ENCODE measurements at places on chromosomes 11 and 22.

DNA sequence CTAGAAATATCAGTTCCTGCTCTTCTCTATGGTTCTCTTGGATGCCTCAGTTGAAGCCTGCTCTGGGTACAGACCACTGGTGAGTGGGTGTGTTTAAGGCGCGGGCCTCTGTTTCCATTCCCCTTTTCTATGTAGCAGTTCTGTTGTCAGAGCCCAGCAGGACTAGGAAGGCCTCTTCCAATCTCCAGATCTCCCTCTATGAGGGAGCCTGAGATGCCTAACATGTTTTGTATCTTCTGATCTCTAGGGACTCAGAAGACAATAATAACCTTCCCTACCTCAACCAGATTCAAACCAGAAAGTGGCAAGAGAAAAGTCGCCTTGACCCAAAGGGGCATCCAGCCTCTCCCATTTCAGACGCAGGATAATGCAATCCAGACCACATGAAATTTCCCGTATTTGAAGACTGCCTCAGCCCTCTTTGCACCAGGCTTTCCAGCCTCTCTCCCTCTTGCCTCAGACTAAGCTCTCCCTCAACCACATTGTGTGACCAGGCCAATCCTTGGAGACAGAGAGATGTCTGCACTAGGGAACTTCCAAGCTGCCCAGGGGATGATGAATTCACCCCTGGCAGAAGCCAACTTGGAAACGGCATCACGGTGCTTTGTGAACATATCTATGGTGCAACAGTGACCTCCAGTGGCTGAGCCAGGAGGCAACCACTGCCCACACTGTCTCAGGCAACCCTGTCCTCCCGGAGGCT is 150.1 kb upstream of the UBASH3B start:
- DNase-seq, result no peak

DNA sequence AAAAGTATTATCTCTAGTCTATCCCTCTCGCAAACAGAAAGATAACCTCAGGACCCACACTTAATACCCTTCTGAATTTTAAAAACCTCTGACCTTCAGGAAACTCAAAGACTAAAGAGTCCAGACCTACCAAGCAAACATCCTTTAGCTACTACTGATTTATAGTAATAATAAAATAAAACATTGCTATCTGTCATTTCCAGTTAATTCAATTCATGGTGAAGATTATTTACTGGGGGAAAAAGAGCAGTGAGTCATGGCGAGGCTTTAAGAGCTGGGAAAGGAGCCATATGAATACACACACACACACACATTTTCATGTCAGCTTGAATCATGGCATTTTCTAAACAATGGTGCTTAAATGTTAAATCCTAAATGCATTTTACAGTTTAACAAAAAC is 87.1 kb downstream of the FAM76B start:
- DNase-seq, result no peak

- DNase-seq, result peak; percentile 26
These were observed 77.6 kb upstream of the IGLL5 start for GRCh38 chr22:22810018-22810427.

GRCh38 chr11:70078095-70078780 is at the start of gene ANO1:
TSS of gene ANO1 (plus strand) at chr11:70078317. CDS start at chr11:70078607, 290 bp downstream.
- no peak for DNase-seq

DNA sequence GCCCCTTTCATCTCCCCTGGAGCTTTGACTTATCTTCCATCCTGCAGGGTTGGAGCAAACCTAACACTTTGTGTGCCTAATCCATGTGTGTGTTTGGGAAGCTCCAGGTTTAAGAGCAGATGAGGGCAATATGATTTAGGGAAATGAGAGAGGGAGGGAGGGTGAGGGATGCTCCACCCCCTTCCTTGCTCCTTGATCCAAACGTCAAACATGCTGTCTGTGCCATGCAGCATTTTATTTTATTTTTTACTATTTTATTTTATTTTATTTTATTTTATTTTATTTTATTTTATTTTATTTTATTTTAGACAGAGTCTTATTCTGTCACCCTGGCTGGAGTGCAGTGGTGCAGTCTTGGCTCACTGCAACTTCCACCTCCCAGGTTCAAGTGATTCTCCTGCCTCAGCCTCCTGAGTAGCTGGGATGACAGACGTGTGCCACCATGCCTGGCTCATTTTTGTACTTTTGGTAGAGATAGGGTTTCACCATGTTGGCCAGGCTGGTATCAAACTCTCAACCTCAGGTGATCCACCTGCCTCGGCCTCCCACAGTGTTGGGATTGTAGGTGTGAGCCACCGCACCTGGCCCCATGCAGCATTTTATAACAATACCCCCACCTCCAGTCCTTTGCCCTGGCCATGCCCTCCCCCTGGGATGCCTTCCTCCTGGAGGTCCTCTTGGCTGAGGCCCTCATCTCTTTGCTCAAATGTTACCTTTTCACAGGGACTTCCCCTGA is 52.6 kb upstream of the CRYBB3 start:
- DNase-seq, result no peak

- DNase-seq, result no peak
These were observed 45.6 kb downstream of the OR4D9 start for GRCh38 chr11:59556917-59557348.

- no peak for DNase-seq
These were observed 30.0 kb upstream of the ME3 start for GRCh38 chr11:86702220-86702983.

GRCh38 chr11:97140885-97141494 is 751.2 kb downstream of the JRKL start:
- no peak for DNase-seq

DNA sequence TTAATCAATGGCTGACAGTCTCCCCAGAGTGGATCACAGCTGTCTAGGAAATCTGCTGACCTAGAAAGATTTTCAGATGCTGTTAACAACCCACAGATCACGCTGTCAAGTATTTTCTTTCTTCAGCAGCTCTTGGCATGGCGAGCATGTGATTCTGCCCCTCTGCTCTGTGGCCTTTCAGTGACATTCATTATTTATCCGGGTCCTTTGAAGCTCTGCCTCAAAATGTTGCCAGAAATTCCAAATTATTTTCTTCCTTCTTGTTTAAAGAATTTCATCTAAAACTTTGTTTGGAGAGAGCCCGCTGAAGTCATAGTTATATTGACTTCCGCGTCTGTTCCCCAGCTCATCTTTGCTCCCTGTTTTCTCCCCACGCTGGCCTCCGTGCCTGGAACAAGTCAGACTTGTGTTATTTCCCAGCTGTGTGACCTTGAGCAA is 134.1 kb downstream of the COMMD9 start:
- no peak for DNase-seq

DNA sequence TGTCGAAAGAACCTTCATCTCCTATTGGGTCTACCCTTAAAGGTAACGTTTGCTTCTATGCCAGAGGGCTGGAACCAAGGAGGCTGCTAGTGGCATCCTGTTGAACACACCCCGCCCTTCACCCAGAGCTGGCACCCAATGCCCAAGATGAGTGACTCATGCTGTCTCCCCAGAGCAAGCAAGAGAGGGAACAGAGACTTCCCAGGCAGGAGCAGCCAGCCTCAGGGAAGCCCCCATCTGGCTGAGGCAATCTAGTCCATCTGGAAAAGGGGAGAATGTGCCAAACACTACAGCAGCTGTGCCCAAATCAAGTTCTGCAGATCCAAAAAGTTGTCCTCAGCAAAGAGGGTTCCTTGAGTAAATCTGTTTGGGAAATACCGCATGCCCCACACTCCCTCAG is 91.9 kb upstream of the TP53I11 start:
- no peak for DNase-seq

GRCh38 chr11:120185706-120186455 is 25.0 kb upstream of the OAF start:
- DNase-seq, result no peak

DNA sequence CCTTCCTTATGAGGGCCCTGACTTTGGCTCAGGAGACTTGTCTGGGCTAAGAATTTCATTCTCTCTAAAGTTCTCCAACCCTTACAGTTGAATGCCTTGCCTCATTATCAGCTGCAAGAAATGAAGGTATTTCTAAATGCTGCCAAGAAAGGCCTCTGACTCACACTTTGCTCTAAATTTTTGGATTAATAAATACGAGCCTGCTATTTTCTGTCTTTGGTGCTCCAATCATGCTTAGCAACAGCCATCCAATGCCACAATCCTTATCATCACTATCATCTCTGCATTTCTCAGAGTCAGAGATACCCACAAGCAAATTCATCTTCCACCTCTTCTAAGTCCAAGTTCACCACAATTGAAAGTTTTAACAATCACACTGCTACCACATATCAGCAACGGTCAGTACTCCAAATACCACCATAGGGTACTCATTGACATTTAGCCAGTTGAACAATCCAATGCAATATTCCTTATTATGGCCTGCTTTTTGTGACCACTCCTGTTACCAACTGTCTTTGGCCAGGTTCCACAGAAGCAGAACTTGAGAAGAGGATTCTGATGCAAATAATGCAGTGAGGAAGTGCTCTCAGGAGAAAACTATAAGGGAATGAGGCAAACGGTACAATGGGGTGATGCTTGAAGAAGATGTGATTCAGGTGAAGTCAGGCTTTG is 5.7 kb downstream of the PATE2 start:
- DNase-seq, result no peak

DNA sequence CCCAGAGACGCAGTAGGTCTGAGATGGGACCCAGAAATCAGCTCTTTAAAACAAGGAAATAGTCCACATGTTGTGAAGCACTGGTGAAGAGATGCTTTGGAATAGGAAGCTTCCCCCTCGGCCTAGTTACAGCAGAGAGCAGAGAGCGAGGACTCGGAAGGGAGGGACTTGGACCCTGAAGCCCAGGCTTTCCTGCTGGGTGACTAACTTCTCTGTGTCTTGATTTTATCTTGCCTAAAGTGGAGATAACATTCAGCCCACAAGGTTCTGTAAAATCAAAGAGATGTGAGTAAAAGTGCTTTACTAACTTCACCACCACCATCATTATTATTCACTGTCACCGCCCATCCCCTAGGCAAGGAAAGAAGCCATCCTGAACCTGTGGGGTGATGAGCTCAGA is 58.4 kb downstream of the THAP12 start:
- no peak for DNase-seq

DNA sequence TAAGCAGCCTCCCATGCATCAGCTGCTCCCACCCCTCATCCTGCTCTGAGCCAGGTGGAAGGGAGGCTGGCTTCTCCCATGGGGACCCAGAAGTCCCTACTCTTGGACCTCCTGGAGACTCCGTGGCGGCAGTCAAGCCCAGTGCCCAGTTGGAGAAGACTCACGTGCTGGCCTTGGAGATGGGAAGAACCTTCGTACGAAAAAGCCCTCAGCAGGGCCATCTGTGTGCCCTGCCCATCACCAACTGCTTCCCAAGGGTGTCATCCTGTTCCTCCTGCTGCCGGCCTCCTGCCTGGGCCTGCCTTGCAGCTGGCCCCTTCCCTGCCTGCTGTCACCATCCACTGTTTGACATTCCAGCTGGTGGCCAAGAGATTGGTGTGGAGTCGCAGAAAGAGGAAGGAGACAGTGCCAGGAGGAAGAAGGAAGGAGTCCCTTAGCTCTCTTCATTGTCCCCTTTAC is 28.0 kb downstream of the ARHGAP1 start:
- DNase-seq, result no peak

- no peak for DNase-seq
These were observed 30.4 kb downstream of the FADD start for GRCh38 chr11:70233511-70233934.

GRCh38 chr22:18044548-18045271 is 20.3 kb upstream of the MICAL3 start:
- no peak for DNase-seq

- no peak for DNase-seq
These were observed 104.1 kb upstream of the MTNR1B start for GRCh38 chr11:92865352-92865751.

DNA sequence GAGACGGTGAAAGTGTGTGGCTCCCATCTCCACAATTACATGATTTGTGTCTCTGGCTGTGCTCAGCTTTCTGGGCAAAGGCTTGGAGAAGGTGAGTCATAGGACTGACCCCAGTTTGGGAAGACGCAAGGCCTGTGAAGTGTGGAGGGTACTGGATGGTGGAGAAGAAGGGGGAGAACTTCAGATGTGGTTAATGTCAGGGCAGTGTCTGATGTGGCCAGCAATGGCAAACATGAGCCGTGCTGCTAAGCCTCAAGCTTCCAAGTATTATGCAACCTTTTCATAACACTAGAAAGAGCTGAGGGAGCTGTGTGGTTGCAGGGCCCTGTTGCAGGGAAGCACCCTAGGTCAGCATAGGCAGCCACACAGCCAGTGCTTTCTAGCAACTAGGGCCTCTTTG is 110.9 kb downstream of the NTM start:
- DNase-seq, result no peak

DNA sequence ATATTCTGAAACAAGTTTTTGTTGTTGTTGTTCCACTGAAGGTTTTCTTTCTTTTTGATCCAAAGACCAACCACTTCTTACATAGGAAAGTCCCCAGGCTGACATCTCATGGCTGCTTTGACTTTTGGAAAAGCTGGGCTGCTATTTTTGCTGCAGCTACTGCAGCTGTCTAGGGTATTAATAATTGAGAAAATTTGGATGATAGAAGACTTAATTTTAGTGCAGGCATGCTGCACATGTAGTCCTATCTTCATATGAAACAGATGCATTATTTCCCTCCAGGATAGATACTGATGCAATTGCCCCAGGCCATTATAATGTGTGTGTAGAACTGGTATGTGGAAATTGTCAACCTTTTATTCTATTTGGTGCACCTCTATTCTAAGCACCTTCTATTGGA is 131.4 kb downstream of the NAV2 start:
- DNase-seq, result no peak

DNA sequence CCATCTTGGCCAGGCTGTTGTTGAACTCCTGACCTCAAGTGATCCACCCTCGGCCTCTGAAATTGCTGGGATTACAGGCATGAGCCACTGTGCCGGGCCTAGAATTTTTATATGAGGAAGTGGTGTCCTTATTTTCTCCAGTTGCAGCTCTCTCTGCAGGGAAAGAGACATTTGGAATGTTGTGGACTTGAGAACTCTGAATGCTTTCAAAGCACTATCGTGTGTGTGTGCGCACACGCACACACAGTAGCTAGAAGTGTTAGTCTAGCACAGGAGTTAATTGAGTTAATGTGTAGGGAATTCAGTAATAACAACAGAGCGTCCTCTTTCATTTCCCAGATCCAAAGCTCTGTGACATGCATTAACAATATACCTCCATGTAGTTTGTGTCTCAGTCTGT is 164.0 kb upstream of the RASSF10 start:
- no peak for DNase-seq

- no peak for DNase-seq
These were observed 15.2 kb upstream of the MMP7 start for GRCh38 chr11:102545701-102546100.
